ENCODE measurements at places on chromosomes 12 and 14.
A peak's percentile ranks its signal among the peaks of the same experiment; 100 is the strongest.

DNA sequence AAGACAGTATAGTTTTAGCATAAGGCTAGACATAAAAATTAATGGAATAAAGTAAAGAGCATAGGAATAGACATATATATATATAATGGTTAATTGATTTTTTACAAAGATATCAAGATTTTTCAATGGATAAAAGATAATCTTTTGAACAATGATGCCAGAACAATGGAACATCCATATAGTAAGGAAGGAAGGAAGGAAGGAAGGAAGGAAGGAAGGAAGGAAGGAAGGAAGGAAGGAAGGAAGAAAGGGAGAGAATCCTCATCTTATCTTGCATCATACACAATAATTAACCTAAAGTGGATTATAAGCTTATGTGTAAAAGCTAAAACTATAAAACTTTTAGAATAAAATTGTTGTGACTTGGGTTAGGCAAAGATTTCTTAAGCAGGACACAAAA, 9.8 kb upstream of the NELL2 start:
- no peak for DNase-seq

- peak; percentile 38 for DNase-seq
Measured at GRCh38 chr12:10365696-10366405, 24.0 kb downstream of the KLRK1 start.

DNA sequence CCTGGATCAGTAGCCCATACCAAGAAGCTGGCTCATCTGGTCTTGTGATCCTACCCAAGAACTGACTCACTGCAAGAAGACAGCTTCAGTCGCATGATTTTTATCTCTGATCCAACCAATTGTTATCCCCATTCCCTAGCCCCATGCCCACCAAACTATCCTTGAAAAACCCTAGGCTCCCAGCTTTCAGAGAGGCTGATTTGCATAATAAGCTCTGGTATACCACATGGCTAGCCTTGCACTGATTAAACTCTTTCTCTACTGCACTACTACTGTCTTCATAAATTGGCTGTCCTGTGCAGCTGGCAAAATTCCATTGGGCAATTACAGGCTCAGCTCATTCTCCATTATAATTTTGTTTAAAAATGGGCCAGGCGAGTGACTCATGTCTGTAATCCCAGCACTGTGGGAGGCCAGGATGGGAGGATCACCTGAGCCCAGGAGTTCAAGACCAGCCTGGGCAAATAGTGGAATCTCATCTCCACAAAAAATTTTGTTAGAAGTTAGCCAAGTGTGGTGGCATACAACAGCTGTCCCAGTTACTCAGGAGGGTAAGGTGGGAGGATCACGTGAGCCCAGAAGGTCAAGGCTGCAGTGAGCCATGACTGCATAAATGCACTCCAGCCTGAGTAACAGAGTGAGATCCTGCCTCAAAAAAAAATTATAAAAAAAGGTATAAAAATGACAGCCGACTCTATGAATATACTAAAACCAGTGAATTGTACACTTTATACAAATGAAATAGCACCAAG, 76.7 kb upstream of the EIF5 start:
- DNase-seq: peak; percentile 22

DNA sequence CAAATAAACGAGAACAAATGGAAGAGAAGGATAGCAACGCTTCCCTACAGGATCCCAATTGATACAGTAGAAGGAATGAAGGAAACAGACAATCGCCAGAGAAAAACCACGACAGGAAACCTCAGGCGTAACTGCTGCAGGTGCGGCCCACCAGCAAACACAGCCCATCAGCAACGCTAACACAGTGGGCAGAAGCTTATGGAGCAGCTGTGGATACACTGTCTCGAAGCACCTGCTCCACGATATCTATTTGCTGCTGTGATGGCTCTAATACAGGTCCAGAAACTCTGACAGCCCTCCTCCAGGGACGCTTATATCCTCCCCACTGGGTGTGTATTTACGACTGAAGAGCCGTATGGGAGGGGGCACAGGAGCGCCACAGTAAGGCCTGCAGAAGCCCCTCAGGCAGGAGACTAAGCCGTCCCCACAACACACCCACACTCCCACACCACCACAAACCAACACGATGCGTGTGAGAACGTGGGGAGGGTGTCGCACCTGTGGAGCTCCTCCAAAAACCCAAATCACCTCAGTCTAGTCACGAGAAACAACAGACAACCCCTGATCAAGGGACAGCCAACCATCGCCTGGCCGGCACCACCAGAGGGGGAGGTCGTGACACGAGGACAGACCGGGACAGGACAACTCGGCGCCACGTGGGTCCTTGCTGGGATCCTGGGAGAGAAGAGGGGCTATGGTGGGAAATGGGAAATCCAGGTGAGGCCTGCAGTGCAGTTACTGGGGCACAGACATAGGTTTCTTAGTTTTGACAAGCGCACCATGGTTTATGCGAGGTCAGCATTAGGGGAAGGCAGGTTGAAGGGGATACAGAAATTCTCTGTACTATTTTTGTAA, 24.0 kb downstream of the POLE start:
- DNase-seq: no peak

DNA sequence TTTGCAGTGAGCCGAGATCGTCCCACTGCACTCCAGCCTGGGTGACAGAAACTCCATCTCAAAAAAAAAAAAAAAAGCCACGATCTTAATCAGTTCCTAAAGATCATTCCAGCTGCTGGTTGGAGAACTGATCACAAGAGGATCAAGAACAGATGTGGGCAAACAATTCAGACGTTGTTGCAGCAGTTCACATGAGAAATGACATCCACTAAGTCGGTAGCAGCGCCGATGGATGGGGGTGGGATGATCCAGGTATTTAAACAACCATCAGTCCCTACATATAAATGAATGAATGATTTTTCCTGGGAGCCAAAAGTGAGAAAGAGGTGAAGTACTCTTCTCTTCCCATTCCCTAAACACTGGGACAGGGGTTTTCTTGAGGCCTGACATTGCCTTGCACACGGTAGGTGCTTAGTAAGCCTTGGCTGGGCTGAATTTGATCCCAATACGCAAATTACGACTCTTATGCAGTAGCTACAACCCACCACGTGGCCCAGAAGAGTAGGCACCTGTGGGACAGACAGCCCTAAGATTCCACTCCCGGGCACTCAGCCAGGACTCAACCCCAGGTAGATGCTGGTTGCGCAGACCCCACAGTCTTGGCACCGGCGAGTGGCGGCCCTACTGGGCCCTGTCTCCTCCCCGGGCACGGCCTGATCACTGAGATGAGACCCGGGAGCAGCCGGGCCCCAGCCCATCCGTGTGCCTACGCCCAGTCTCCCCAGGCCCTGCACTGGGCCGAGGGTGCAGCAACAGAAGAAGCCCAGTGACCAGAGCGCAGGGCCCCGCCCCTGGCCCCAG, 565 bp downstream of the SPRYD3 start:
- no peak for DNase-seq

- no peak for DNase-seq
Measured at GRCh38 chr12:68140556-68140955, 19.0 kb downstream of the IFNG start.

DNA sequence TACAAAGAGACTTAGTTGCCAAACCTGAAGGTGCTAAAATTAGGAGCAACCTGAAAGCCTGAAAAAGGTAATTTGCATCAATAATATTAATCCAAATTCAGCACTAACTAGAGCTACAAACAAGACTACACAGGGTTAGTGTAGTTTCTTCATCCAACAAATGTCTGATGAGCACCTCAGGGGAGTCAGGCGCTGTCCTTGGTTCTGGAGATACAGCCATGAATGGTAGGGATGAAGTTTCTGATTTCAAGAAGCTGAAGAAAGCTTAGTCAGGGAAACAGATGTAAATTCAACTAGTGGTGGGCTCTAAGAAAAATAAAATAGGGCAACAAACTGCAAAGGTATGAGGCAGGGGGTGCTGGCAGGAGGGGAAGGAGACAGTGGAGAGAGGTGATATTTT, 266.3 kb downstream of the GLT1D1 start:
- no peak for DNase-seq

- DNase-seq: no peak
Measured at GRCh38 chr14:47526591-47527244, 148.7 kb downstream of the MDGA2 start.

GRCh38 chr12:117489671-117490070, 128.2 kb upstream of the NOS1 start:
- DNase-seq: peak; percentile 16

GRCh38 chr12:125228519-125229260, 163.5 kb downstream of the AACS start:
- DNase-seq: no peak

DNA sequence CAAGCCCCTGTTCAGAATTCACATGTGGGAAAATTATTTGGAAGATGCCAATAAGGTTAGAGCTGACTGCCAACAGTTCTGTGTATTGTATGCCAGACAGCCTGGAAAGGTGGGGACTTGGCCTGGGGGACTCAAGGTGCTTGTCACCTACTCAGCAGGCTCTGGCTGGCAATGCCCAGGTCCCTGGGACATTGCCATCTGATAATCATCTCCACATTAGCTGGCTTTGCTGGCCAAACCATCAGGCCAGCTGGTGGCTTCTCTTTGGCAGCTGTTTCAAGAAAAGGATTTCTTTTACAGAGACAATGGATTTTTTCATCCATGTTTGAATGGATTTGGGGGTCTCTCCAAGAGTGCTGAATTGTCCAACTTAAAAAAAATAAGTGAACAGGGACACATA, 165.2 kb downstream of the BRMS1L start:
- no peak for DNase-seq

DNA sequence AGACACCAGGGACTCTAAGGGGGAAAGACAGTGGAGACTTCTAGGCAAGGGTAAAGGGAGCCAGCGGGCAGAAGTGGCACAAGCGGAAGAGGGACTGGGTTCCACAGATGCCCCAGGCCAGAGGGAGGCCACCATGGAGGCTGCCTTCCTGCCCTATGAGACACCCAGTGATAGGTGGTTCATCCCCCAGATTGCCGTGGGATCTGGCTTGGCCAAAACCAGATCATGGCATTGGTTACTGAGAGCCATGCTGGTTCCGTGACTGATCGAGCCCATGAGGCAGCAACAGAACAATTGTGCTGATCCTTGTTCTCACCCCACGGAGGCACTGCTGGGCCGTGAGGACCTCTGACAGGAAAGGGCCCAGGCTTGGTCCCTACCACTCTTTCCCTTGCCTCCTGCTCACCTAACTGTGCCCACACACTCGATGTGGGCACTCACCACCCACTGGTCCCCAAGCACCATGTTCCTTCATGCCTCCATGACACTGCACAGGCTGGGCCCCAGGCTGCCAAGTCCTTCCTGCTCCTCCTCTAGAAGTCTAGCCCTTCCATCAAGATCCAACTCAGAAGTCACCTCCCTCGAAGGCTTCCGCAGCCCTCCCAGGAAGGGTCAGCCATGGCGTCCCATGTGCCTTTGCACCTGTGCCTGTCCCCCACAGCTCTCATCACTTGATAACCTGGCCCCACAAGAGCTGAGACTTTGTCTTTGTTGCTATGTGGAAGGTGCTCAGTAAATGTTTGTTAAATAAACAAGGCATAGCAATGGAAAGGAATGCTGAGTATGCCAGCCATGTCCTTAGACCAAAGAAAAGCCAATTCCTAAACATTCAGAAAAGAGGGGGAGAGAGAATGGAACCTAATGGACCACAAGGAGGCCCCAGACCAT, 7.3 kb downstream of the KRT79 start:
- peak; percentile 37 for DNase-seq

GRCh38 chr12:68876461-68876860, 56.5 kb downstream of the CPM start:
- no peak for DNase-seq

DNA sequence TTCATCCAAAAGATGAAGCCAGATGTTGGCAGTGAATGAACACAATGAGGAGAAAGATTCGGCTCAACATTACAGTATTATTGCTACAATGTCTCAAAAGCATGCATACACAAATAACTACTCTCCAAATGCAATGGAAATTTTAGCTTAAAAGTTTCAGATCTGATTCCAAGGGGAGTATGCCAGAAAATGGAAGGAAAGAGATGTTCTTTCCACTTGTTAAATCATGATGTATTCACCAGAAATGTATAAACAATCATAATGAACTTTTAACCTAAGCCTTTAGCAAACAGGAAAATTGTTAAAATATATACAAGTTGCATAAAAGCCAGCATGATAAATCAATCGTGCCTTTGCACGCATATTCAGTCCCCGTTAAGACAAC, 62.1 kb downstream of the SH2B3 start:
- DNase-seq: peak; percentile 81

GRCh38 chr12:50550530-50551223, 45.9 kb downstream of the DIP2B start:
- peak; percentile 26 for DNase-seq

DNA sequence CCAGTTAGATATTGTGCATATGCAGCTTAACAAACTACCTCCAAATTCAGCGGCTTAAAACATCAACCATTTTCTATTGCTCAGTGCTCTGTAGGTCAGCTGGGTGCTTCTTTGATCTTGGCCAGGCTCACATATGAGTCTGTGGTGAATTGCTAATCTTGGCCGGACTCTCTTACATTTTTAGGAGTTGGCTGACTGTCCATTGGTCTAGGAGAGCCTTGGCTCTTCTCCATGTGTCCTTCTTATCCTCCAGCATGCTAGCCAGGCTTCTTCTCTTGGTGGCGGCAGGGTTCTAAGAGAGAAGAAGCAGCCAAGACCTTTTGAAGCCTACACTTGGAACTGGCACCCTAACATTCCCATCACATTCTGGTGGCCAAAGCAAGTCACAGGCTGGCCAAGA, 174.3 kb upstream of the PWP1 start:
- DNase-seq: no peak

DNA sequence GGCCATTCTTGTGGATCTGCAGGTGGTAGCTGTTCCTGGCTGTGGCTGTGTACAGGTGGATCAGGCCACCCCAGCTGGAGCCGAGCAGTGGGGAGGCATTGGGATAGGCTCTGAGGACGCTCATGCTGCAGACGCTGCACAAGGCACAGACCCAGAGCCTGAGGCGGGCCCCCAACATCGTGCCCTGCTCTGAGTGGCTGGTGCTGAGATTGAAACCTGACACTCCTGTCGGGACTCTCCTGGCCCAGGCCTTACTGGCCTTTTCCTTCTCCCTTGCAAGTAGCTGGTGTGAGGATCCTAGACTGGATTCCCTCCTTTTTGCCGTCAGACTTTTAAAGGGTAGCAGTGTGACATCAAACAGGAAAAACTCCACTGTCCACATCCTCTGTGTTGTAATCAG, at the start of gene FGF23:
Gene FGF23 (minus strand): TSS at position 308 of the 400 bp plus-strand sequence. CDS start 130 bp downstream, at position 178.
- peak; percentile 56 for DNase-seq

GRCh38 chr14:59310633-59311032, 122.2 kb downstream of the DAAM1 start:
- peak; percentile 10 for DNase-seq

DNA sequence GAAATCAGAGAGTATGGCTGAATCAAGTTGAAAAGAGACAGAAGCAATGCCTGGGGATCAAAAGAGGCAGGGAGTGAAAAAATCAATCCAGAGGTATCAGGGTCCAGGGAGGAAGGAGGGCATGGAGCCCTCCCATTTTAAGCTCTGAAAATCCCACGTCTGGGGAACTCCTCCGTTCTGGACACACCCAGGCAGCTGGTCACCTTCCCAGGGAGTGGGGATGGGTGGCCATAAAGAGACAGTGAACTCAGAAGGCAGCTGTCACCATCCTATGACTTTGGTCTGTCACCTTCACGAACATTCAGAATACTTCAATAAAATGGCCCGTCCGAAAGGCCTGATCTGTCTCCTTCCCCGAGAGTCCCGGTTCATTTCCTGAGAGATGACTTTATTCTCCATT, 71.6 kb downstream of the MAP1LC3B2 start:
- DNase-seq: no peak
